ENCODE measurements at places on chromosomes 13 and 19.

- peak; percentile 77 for DNase-seq
Measured at GRCh38 chr19:32570081-32570785, 10.8 kb upstream of the PDCD5 start.

- DNase-seq, result no peak
Measured at GRCh38 chr13:113973218-113974164, at the start of gene C13orf46. TSS of gene C13orf46 (minus strand) at chr13:113974076. CDS start at chr13:113973997, 79 bp downstream.

DNA sequence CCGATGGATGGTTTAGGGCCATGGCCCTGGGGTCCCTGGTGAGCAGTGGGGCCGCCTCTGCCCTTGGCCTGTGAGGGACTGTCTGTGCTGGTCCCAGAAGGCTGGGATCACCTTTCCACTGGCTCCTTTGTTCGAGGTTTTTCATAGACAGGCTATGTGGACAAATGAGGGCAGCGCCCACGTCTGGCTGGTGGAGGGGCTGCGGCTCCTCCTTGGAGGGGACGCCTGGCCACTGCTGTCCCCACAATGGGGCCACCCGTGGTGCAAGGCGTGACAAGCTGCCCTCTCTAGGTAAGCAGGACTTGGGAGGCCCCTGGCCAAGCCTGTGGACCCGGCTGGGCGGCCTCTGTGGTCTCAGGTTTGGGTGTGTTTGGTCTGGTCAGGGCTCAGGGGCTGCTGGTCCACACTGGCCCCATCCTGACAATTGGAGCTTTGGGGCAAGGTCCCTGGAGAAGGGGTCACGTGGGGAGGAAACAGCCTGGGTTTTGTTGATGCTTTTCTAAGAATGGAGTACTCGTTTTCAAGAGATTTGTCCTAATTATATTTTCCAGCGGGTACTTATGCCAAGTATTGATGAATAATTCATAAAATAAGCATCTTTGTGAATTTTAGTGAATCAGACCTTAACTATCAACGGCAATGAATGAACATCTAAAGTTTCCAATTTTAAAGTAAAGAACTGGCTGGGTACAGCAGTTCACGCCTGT lies 33.3 kb downstream of the MCF2L start:
- DNase-seq, result peak; percentile 57

DNA sequence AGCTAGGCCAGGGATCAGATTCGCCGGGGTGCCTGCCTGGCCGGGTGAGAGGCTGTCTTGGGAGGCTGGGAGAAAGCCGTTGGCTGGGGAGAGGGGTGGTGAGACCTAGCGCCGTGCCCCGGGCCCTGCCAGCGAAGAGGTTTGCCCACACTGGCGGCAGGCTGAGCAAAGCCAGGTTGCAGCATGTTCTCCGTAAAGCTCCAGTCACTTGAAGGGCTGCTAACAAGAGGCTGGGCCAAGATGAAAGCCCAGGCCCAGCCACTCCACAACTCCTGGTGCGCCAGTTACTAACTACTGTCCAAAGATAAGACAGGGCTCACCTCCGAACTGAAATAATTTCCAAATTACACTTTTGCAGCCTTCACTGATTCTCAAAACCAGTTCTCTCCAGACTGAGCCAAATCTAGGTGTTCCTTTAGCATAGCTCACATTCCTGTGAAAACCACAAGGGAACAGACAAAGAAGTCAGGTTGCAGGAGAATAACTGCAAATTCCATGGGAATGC lies 16.3 kb downstream of the ELAVL1 start:
- DNase-seq, result no peak

DNA sequence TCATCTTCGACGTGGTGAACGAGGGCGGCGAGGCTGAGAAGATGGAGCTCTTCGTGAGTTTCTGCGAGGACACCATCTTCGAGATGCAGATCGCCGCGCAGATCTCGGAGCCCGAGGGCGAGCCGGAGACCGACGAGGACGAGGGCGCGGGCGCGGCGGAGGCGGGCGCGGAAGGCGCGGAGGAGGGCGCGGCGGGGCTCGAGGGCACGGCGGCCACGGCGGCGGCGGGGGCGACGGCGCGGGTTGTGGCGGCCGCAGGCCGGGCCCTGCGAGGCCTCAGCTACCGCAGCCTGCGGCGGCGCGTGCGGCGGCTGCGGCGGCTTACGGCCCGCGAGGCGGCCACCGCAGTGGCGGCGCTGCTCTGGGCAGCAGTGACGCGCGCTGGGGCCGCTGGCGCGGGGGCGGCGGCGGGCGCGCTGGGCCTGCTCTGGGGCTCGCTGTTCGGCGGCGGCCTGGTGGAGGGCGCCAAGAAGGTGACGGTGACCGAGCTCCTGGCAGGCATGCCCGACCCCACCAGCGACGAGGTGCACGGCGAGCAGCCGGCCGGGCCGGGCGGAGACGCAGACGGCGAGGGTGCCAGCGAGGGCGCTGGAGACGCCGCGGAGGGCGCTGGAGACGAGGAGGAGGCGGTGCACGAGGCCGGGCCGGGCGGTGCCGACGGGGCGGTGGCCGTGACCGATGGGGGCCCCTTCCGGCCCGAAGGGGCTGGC lies 52.6 kb downstream of the MAP4K1 start:
- peak; percentile 74 for DNase-seq
